T-cell (primary cell): ENCODE measurements at places on chromosomes 5 and 9. TPM values are rescaled to one million over a fixed set of nuclear protein-coding genes. Genes with fewer than 3 reads are reported as not detected.

Gene CDKN2B-AS1
- total RNA-seq: 1.1 TPM

Gene C5orf52
- total RNA-seq: not detected

Gene GMCL2
- not detected for total RNA-seq

Gene FBN2
- total RNA-seq: not detected

Gene PCDHB10
- not detected for total RNA-seq

Gene TRIM36
- 0.26 TPM for total RNA-seq

Gene NACC2
- 4.2 TPM for total RNA-seq

Gene ECPAS
- 67.1 TPM for total RNA-seq

Gene BARHL1
- total RNA-seq: not detected

Gene CERT1
- 37.4 TPM for total RNA-seq

Gene SH2D3C
- total RNA-seq: 31.6 TPM

Gene LCP2
- 387 TPM for total RNA-seq

Gene RAPGEF1
- 97.9 TPM for total RNA-seq

Gene UNC13B
- total RNA-seq: 0.72 TPM

Gene ENC1
- total RNA-seq: 0.70 TPM

Gene FAM163B
- not detected for total RNA-seq

Gene PPP2R2B
- 5.9 TPM for total RNA-seq

Gene PNPLA7
- total RNA-seq: 11.7 TPM

Gene SNCAIP
- not detected for total RNA-seq
